ENCODE measurements at places on chromosomes 5 and 9.

- no peak for DNase-seq
Observed at GRCh38 chr9:98775831-98776441, 20.4 kb downstream of the ANKS6 start.

- no peak for DNase-seq
Observed at GRCh38 chr9:13228431-13228830, 51.1 kb downstream of the MPDZ start.

- DNase-seq, result no peak
Observed at GRCh38 chr5:95178046-95178651, 106.7 kb downstream of the MCTP1 start.

DNA sequence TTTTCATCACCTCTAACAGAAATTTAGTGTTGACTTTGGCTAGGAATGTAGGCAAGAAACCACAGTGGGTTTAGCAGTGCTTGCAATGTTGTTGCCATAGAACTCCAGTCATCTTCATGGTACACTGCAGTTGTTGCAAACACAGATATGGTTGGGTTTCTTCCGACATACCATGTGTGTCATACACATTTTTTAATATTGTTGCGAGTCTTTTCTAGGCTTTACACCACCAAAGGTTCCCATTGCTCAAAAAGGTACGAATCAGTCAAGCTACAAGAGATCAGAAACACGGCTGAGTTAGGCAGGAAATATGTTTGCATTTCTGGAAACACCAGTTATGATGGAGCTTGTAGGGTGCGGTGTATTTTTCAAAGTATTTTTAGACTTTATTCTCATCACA, 172.4 kb downstream of the SYK start:
- DNase-seq, result no peak

- no peak for DNase-seq
Observed at GRCh38 chr5:90803381-90803780, 244.8 kb downstream of the ADGRV1 start.

GRCh38 chr5:170614720-170615119, 110.9 kb downstream of the KCNIP1 start:
- DNase-seq, result no peak

- no peak for DNase-seq
Observed at GRCh38 chr5:54725391-54726280, 208.1 kb downstream of the SNX18 start.

- DNase-seq, result no peak
Observed at GRCh38 chr9:74517188-74517587, 20.1 kb downstream of the RORB start.

- DNase-seq, result no peak
Observed at GRCh38 chr9:38486056-38486615, 61.9 kb upstream of the IGFBPL1 start.

DNA sequence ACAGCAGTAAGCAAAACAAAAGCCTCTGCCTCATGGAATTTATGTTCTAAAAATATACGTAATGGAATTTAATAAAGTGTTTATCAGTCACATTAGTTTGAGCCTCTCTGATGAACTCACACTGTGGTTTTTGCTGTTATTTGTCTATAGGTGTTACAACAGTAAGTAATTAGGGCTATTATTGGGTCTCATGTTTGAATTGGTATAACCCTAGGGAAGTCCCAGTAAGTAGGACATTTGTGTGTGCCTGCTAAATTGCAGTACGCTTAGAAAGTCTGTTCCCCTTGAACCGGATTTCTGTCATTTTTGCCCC, 197.6 kb downstream of the NR3C1 start:
- no peak for DNase-seq

- DNase-seq, result no peak
Observed at GRCh38 chr5:154418344-154418820, 27.4 kb upstream of the SAP30L start.

DNA sequence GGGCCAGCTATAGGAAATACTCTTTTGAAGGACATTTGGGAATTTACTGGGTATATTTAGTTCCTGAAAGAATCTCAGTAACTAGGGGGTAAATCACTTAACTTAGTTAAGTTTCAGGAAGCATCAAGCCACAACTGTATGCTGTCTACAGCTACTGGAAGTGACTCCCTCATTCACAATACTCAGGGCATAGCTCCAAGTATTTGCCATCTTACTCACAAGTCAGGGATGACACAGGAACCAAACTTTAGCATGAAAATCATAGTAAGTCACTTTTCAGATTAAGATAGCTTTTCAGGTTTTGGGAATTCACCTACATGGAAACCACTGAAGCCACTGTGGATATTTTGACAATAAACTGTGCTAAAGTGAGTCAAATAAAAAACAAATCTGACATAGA, 242.4 kb upstream of the ATP10B start:
- DNase-seq, result no peak

DNA sequence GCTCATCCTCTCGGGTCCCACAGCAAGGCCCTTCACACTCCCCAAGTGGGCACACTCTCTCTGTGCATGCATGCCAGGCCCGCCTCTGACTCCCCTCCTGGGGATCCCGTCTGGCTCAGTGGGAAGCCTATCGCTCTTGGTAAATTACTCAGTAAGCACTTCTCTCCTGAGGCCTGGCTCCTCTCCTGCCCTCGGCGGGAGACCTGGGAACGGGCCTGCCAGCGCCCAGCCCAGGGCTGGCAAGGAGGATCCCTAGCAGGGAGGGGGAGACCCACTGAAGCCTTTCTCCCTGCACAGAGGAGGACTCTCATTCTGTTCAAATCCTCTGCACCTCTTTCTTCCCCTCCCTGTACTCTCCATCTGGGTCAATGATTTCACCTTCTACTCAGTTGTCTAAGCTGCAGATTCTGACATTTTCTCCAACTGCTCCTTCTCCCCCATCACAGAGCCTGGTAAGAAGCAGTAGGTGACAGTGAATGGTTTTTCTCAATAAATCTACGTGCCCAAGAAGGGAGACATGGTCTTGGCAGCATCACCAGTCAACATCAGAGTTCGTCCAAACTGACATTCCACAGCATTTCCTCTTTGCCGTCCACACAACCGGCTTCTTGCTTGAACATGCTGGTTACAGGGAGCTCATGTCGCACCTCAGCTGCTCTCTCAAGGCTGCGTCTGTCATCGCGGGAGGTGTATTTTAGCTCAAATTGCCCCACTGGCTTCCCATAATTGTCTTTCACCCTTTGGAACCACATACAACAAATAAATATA, 81.9 kb downstream of the GPR21 start:
- DNase-seq, result no peak

DNA sequence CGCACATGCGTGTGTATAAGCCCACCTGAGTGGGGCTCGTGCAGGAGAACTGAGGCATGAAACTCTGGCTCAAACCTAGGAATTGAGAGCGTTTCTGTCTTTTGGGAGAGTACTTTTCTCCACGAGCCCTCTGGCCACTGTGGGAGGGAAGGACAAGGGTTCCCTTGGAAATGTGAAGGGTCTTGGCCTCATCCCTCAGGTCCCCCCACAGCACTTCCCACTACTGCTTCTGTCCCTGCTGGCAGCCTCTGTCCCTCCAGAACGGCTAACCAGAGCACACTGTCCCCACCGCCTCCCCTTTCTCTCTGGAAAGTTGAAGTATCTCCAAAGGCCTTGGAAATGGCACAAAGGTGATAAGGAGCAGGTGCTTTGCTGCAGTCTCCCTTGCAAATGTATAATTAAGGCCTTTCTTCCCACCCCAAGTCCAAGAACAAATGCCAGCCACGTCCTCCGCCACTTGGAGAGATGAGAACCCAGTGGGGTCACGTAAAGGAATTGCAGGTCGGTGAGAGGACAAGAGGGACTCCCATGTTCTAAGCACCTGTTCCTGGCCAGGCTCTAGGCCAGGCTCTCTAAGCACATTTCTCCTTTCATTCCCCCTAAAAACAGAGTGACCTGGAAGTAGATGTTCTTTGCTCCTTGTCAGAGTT, 107.9 kb upstream of the LMX1B start:
- DNase-seq, result no peak

GRCh38 chr5:131230406-131230805, 33.4 kb upstream of the CDC42SE2 start:
- no peak for DNase-seq

DNA sequence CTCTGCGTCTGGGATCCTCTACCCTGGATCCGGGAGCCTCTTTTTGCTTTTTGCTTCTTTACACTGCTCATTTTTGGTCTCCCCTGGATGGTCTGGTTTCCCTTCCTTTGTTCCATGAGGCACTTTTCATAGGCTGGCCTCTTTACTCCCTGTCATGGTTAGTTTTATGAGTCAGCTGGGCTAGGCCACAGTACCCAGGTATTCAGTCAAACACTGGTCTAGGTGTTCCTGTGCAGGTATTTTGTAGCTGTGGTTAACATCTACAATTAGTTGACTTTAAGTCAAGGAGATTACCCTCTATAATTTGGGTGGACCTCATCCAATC, 17.5 kb downstream of the ANKRD33B start:
- DNase-seq, result no peak

- DNase-seq, result no peak
Observed at GRCh38 chr5:104431002-104431620, 868.5 kb upstream of the NUDT12 start.

DNA sequence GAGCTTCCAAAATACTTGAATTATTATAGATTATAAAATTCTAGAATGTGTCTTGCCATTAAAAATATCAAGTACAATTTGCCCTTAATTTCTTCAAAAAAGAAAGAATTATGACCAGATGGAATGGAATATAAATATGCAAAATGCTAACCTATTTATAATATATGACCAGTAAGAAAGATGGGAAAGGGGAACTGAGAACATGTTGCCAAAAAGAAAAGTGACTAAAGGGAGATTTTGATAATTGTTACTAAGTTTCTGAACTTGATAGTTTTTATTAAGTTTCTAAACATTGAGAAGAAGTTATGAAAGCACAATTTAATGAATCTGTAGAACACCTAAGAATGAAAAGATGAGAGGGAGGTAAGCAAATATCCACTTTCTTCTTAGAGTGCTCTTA, 188.4 kb upstream of the NR4A3 start:
- no peak for DNase-seq

DNA sequence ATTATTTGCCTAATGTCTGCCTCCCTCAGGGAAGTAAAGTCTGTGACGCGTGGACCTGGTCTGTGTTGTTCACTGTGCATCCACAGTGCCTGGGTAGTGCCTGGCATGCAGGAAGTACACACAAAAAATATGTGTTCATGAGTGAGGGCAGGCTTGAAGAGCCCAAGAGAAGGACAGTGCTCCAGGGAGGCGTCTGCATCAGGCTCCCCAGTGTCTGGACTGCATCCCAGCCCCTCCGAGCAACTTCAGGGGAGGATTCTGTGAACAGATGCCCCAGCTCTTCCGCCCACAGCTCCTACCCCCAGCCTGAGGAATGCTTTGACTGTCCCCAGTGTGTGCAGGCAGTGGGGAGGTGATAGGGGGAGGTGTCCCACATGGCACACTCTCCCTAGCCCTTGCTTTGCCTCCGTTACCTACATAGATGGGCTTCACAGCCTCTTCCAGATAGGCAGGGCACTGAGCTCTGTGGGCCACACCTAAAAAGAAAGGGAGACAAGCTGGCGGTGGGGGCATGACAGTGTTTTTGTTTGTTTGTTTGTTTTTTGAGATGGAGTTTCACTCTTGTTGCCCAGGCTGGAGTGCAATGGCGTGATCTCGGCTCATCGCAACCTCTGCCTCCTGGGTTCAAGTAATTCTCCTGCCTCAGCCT, 25.4 kb downstream of the IRF1 start:
- no peak for DNase-seq

- no peak for DNase-seq
Observed at GRCh38 chr9:135886147-135886981, 21.0 kb downstream of the CAMSAP1 start.

DNA sequence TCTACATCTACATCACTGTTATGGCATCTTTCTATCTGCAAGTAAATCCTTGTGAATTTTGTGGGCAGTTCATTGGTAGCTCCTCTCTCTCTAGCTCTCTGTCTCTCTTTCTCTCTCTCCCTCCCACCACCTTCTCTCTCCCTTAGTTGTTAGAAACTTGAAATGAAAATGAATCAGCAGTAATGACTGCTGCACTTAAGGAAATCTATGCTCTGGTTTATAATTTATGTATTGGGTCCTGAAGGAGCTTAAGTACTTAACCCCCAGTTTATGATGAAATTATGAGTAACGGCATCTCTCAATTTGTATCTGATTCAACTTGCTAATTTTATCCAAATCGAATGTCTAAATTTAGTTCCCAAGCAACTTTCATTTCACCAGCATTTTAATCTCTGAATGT, 52.0 kb upstream of the PTGER4 start:
- no peak for DNase-seq

GRCh38 chr9:80791836-80792235, 897.5 kb downstream of the TLE1 start:
- no peak for DNase-seq

DNA sequence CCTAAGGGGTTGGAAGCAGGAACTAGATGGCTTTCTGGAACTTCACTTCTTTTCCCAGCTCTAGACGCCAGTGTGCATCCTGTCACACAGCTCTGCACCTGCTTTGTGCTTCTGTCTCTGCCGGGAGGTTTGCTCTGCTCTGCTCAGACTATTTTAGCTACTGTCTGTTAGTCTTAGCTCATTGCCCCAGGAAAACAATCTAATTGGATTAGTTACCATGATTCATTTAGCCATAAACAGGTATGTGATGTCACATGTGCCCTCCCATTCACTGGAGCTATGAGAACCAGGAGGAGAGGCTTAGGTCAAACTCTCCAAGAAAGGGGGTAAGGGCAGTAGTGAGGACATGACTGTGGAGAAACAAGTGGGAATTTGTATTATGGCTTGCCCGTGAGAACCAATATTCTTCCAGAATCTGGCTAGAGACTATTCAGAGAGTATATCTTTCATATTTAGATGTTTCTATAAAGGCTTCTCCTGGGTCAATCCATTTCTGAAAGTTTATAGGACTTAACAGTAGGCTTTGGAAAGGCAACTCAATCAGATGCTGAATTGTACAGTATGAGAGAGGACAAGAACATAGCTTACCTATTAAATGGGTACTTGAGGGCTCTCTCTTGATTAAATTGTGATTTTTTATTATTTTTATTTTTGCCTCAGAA, 22.4 kb upstream of the NREP start:
- no peak for DNase-seq

- peak; percentile 10 for DNase-seq
Observed at GRCh38 chr9:97529363-97530076, 28.1 kb downstream of the TMOD1 start.

Measured in nucleus accumbens (tissue), 56 donors.